ENCODE measurements at places on chromosomes 11 and 22.

DNA sequence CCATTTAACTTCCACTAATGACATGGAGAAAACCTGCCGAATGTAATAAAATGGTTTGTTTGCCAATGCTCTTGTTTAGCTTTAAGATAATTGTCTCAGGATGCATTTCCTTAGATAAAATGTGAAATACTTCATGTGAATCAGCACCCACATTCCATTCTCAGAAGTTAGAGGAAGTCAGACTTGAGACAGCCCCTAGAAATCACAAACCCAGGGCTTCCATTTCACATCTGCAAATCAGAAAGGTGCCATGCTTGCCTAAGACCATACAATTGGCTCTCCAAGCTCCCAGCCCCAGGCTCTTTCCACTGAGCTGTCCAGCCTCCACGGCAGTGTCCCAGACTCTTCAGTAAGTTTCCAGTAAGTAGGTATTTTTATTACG lies 35.6 kb upstream of the ADORA2A start:
- DNase-seq = no peak

DNA sequence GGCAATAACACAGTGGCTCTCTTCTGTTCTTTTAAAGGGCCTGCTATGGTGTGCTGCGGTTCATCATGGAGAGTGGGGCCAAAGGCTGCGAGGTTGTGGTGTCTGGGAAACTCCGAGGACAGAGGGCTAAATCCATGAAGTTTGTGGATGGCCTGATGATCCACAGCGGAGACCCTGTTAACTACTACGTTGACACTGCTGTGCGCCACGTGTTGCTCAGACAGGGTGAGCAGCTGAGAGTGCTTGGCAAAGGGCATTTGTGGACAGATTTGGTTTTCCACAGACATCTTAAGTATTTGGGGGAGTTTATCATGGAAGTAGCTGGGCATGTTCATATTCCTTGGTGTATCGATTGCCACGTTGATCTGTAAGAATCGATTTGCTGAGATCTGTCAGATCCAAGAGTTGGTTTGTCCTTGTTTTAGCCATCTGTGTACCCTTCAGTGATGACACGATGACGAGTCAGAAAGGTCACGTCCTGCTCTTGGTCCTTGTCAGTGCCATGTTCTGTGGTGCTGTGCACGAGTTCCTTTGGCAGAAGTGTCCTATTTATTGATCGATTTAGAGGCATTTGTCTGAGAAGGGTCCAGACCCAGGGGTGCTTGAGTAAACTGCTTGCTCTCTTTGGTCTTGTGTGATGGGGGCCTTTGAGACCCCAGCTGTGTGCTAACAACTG lies 4.8 kb downstream of the RPS3 start:
- DNase-seq = no peak

DNA sequence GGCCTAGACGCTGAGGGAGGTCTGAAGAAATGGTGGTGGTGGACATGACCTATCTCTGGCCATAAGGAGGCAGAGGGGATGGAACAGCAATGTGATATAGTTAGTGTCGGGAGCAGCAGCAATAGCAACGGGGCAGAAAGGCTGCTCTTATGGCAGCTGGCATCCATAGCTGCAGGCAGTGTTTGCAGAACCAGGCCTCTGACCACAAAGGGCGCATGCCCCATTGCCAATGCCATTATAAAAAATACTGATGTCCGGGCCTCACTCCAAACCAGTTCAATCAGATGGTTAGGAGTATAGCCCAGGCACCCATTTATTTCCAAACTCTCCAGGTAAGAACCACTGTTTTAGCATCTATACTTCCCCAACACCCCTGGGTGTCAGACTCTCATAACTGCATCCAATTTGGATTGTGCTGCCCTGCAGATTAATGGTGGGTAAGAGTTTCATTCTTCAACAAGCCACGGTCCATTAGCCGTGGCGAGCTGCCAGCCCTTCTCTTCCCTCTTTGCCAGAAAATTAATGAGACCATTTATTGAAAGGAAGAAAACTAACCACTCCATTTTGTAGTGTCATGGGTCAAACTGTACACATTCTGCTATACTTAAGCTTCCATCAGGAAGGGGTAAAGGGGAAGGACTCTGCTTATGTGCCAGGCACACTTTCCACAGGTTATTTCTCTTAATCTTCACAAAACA lies 72.8 kb upstream of the SPON1 start:
- DNase-seq = no peak

DNA sequence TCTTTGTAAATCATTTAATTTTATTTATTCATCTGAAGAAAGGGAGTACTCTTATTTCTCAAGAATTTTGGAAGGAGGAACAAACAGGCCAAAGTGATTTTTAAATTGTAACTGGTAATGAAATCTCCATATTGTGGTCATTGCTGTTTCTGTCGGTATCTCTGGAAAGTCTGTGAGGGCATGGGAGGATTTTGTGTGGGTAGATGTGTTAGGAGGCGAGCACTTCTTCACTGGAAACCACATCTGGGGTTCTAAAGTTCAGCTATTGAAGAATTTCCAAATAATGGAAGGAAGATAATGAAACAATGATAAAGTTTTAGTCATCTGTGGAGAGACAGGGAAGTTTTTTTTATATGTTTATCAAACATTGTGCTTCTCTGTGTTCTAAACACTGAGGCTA lies 6.6 kb downstream of the TRIM34 start:
- DNase-seq = no peak

GRCh38 chr11:42827845-42828244 lies 484.0 kb upstream of the API5 start:
- no peak for DNase-seq

GRCh38 chr11:2173150-2173693 lies 1.6 kb upstream of the TH start:
- DNase-seq = no peak

GRCh38 chr11:8192016-8192895 lies 23.4 kb upstream of the RIC3 start:
- no peak for DNase-seq

Measured in stimulated activated CD8-positive, alpha-beta memory T cell treated with anti-CD3 and anti-CD28 coated beads, Interleukin-2, amount 100 ng/mL, for 48 hours (primary cell).